Stimulated activated CD4-positive, alpha-beta T cell treated with anti-CD3 and anti-CD28 coated beads, Interleukin-15, amount 100 ng/mL, for 24 hours (primary cell): ENCODE measurements at places on chromosomes 11 and 22.
A peak's percentile ranks its signal among the peaks of the same experiment; 100 is the strongest.

GRCh38 chr11:2277008-2277346 lies 6.6 kb upstream of the ASCL2 start:
- DNase-seq = no peak

- no peak for DNase-seq
These were observed 26.2 kb downstream of the PISD start for GRCh38 chr22:31635638-31636306.

- DNase-seq = no peak
These were observed 249.8 kb upstream of the BLID start for GRCh38 chr11:122365610-122366360.

GRCh38 chr22:44925465-44926123 lies 84.2 kb downstream of the PHF21B start:
- no peak for DNase-seq

GRCh38 chr22:43419371-43420080 lies 7.7 kb downstream of the MPPED1 start:
- no peak for DNase-seq

DNA sequence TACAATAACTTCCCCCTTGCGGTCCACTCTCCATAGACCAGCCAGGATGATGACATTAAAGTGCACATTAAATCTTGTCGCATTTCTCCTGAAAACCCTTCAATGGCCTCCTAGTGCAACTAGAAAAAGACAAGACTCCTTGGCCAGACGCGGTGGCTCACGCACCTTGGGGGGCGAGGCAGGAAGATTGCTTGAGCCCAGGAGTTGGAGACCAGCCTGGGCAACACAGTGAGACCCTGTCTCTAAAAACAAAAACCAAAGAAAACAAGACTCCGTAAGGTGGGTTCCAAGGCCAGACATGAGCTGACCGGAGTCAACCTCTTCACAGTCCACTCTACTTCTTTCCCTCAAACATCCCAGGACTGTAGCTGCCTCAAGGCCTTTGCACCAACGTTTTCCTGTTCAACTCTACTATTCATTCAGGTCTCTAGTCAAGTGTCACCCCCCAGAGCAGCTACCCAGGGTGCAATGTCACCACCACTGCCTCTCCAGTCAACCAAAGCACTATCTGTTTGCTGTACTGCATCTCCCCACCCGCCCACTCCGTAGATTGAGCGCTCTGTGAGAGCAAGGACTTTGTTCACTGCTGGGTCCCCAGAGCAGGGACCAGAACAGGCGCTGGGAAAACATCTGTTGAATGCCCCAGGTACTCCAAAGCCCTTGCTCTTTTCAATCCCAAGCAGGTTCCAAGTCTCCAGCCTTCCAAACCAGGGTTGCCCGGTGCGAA lies 739 bp downstream of the ZMAT5 start:
- DNase-seq = peak; percentile 46

GRCh38 chr22:23849009-23850006 lies 8.4 kb upstream of the SLC2A11 start:
- DNase-seq = peak; percentile 89

DNA sequence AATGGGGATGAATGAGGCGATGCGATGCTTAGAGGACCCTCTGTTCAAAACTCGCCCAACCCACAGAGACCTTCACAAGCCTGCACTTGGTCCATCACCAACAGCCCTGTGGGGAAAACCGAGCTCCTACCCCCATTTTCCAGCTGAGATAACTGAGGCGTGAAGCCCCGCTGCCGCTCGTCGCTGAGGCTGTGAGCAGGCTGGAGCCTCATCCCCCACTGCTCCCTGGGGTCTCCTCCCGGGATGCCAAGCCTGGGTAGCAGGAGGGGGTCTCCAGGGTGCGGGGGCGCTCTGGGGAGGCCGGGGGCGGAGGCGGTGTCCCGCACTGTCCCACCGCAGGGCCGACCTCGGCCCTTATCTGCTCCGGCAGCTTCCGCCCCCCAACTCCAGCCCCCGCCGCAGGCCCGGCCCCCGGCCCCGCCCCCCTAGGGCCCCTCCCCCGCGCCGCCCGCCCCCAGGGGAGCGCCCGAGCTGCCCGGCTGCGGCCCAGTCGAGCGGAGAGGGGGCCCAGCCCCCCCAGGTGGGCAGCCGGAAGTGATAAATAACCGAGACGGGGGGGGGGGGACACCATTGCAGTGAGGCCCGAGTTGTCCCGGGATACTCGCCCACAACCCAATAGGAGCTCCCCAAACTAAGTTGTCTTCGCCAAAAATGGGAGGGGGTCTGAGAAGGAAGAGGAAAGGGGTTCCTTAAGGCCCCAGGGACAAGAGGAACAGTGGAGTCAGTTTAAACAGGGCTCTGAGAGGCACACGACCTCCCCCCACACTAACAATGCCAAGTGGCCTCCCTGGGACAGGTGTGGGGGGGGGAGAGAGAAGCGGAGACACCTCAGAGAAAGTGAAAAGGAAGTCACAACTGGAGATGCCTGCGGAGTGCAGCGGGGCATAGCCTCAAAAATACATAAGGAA lies 8.3 kb upstream of the SLC39A13 start:
- DNase-seq = no peak

DNA sequence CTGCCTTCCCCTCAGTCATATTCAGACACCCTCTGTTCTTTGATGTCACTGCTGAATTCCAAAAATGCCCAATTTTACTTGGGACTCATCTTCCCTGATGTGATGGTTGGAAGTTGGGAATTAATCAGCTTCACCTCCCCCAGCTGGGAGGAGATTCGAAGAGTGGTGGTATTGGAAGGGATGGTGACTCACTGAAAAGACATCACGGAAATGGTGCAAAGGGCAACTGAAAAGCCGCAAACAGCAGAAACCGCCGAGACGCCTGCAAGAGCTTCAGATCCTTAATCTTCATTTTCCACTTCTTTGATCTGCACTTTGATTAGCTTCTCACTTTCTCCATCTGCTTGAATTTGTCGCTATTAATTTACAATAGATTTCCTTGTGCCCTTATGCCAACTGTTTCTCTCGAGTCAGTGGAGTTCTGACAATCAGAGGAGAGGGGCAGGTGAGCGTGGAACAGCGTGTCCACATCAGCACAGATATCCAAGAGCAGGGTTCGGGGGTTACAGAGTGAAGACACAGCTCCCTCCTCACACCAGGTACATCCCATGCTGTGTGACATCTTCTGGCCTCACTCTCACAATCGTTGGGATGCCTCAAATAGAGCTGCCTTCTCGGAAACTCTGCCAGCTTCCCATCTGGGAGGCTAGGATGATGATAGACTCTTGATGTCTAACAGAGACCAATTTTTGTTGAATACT lies 325.4 kb downstream of the BRD1 start:
- peak; percentile 22 for DNase-seq

DNA sequence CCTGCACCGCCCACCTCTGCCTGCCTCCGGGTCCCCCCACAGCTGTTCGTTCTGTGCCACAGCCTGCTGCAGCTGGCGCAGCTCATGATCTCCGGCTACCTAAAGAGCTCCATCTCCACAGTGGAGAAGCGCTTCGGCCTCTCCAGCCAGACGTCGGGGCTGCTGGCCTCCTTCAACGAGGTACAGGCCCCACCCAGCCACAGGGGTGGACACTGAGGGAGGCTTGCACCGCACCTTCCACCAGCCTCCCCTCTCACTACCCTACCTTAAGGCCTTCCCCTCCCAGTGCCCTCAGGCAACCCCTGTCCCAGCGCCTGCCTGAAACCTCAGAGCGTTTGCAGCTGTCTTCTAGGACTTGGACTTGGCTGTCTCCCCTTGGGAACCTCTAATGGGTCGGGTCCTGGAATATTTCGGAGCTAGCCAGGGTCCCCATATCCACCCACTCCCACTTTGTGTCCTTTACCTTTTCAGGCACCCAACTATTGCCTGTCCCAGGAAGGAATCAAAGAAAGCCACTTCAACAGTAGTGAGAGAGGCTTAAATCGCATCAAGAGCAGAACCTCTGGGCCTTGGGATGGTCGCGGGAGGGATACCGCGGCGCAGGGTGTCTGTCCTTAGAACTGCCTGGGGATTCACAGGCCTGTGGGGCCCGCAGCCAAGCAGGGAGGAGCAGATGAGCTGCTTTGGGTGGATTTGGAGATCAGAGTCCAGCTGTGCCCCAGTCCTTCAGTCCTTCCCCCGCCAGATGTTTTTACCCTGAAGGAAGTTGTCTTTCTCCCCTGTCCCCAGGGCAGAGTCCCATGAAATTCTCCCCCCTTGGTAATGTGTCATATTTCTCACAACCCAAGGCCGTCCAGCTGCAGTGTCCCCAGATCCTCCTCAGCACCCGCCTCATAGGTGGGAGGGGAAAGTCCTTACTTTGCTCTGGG lies 13.3 kb downstream of the SLCO2B1 start:
- no peak for DNase-seq

DNA sequence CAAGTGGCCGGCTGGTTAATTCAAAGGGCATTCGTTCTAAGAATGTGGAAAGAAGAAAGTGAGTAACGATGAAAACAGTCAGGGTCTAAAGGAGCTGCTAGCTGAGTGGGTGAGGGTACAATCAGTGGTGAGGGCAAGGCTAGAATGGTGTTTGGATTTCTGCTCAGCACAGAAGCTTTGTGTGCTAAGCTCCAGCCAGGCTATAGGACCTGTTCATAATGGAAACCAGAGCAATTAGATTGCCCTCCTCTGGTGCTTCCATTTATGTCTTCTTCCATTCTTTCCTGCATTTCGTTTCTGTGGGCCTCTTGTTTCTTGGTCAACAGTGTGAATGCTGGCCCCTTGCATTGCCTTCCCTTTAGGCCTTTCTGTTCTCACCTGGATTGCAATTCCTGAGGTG lies 572.9 kb upstream of the CHORDC1 start:
- no peak for DNase-seq

GRCh38 chr11:3723014-3723708 lies 52.0 kb upstream of the CHRNA10 start:
- DNase-seq = no peak

- no peak for DNase-seq
These were observed 157.4 kb downstream of the COMMD9 start for GRCh38 chr11:36131721-36132397.

DNA sequence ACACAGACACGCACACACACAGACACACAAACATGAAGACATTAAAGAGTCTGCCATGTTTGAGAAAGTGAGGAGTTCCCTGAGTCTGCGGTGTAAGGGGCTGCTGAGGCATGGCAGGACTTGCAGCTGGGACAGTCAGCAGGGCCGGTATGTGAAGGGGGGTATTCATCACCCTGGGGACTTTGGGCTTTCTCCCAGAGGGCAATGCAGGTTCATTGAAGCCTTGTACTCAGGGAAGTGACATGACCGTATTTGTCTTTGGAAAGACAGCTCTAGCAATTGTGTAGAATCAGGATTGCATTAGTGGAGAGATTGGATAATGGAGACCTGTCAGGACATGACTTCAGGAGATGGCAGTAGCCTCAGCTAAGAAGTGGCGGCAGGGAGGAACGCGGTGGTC lies 9.4 kb upstream of the ADAMTS8 start:
- no peak for DNase-seq

- no peak for DNase-seq
These were observed 50.3 kb upstream of the CD44 start for GRCh38 chr11:35088676-35089075.

- no peak for DNase-seq
These were observed 344.5 kb upstream of the PLET1 start for GRCh38 chr11:112605093-112605666.

DNA sequence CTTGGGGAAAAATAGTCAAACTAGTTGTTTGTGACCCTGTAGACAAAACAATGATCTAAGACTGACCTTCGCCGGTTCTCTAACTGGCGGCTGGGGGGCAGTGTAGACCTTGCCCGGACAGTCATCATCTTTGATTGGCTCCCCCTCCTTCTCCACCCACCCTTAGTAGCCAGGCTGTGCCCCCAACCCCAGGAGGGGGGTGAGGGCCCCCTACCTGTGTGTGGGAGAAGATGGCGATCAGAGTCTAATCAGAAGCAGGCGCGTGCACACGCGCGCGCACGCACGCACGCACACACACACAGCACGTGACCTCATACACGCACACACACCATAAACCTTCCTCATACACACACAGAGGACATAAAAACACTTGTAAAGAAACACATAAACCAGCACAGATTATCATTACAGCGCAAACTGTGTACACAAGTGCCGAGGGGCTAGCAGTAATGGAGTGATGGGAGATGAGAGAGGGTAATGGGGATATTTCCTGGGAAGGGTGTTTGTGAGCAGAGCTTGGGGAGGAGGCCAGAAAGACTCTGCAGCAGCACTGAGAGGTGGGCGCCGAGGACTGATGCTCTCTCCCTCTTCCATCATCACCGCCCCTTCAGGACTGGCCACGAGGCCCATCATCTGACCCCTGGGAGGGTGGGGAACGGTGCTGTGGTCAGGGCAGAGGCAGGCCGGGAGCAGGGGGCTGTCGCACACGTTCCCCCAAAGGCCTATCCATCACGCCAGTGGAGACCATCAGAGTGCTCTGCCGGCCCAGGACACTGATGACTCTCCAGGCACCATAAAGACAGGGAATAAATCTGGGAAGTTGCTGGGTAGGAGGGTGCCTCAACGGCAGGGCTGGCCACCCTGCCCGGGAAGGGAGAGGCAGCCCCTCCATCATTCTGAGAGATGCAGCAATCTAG lies 12.2 kb downstream of the NECTIN1 start:
- no peak for DNase-seq

- no peak for DNase-seq
These were observed 38.8 kb downstream of the PGR start for GRCh38 chr11:101090679-101091270.

GRCh38 chr22:30297991-30298701 lies 8.8 kb upstream of the CASTOR1 start:
- DNase-seq = no peak

GRCh38 chr22:19463491-19464469 lies 15.2 kb downstream of the UFD1 start:
- DNase-seq = no peak

DNA sequence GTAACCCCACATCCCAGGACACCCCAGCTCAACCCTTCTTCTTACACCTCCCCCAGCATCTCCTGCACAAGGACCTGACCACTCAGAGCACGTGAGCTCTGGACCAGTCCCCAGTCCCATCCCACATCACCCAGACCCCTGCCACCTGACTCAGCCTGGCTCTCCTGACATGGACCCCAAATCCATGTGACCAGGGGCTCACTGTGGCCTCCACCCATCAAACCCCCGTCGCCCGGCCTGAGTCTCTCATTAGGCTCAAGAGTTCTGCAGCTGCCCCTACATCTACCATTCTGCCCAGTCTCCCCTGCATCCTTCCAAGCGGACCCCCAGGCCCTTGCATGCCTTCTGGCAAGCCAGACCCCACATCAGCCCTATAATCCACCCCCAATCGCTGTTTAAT lies 1.9 kb upstream of the LIF start:
- no peak for DNase-seq

DNA sequence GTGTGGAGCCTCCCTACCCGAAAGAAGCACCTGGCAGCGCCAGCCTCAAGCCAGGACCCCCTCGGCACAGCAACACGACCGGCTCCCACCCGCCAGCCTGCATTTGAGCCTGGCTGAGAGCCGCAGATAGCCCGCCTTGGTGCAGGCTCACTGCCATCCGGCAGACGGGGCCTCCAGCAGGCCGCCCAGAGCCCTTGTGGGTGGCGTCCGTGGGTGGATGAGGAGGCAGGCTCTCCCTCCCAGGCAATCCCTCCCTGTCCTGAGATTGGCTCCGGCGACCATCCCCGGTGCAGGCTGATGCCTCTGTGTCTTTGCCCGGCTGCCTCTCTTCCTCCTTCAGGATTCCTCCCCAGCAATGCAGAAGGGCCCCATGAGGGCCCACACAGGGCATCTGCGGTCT lies 1527.9 kb downstream of the BRD1 start:
- no peak for DNase-seq
